Activated CD4-positive, alpha-beta T cell treated with anti-CD3 and anti-CD28 coated beads, Interleukin-2, amount 50 U/mL, for 1 hour (primary cell): ENCODE measurements at places on chromosomes 6 and 20.
A peak's percentile ranks its signal among the peaks of the same experiment; 100 is the strongest.

- DNase-seq: no peak
These were observed 402.5 kb downstream of the CD83 start for GRCh38 chr6:14520029-14520428.

GRCh38 chr6:83815631-83816272 is 37.4 kb upstream of the RIPPLY2 start:
- no peak for DNase-seq

GRCh38 chr6:37965964-37966676 is 146.6 kb downstream of the ZFAND3 start:
- DNase-seq: no peak

- no peak for DNase-seq
These were observed 86.7 kb downstream of the KIF16B start for GRCh38 chr20:16486532-16486931.

- no peak for DNase-seq
These were observed 37.2 kb upstream of the TFB1M start for GRCh38 chr6:155351273-155352129.

GRCh38 chr20:33696448-33696847 is 10.3 kb upstream of the E2F1 start:
- DNase-seq: no peak

DNA sequence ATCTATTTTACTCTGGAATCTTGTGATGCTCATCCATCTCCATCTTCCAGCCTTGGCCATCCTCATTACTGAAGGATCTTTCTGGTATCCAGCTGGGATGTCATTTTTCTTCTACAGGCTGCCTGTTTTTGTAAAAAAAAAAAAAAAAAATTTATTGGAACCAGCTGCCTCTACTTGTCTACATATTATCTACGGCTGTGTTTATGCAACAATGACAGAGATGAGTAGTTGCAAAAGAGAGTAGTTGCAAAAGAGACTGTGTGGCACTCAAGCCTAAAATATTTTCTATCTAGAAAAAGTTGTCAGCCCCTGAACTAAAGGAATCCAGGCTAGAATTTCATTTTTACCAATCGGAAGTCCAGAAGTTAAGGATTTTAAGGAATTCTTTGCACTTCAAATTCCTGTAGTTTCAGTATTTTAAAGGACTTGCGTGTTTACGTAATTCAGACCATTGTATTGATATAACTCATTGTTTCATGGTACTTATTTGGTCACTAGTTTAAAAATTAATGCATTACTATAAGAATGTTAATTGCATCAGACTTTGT is 38.6 kb upstream of the PLCG1 start:
- no peak for DNase-seq

- no peak for DNase-seq
These were observed 74.4 kb downstream of the DOK5 start for GRCh38 chr20:54549658-54550326.

GRCh38 chr6:70636596-70636995 is 31.1 kb upstream of the SMAP1 start:
- no peak for DNase-seq

DNA sequence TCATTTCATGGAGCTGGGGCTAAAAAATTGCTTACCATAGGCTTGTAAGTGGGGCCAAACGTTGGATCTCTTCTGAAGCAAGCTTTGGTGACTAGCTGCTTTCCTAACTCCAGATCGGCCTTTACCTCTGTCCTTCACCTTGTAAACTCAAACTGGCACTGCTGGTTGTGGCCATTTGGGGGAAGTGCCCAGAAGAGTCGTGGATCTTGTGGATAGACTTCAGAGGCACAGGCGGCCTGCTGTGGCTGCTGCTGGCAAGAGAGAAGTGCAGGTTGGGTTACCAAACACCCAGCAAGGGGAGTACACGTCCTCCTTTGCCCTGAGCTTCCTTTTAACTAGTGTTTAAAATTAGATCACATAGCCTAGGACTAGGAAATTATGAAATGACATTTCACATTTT is 36.8 kb upstream of the KLHL31 start:
- no peak for DNase-seq

- no peak for DNase-seq
These were observed 102.3 kb upstream of the JARID2 start for GRCh38 chr6:15143540-15143939.

DNA sequence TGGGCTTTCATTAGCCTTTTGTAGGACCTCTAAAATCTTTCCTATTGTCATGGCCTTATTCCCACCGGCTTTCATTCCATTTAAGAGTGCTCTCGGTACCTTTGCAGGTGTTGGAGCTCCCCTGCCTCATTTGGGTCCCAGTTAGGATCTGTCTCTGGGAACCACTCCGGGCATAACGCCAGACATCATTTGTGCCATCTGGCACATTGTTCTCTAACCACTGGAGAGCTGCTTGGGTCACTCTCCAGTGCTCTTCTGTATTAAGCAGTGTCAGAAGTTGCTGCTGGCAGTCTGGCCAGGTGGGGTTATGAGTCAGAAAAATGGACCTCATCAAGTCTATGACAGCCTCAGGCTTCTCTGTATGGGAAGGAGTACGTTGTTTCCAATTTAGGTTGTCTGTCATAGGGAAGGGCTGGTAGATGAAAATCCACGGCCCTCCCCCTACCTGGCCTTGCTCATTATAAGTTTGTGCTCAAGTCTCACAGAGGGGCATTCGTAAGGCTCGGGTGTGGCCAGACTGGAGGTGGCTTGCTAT is 62.9 kb upstream of the MOCS1 start:
- no peak for DNase-seq

- no peak for DNase-seq
These were observed 7.6 kb downstream of the GSS start for GRCh38 chr20:34948030-34948429.

DNA sequence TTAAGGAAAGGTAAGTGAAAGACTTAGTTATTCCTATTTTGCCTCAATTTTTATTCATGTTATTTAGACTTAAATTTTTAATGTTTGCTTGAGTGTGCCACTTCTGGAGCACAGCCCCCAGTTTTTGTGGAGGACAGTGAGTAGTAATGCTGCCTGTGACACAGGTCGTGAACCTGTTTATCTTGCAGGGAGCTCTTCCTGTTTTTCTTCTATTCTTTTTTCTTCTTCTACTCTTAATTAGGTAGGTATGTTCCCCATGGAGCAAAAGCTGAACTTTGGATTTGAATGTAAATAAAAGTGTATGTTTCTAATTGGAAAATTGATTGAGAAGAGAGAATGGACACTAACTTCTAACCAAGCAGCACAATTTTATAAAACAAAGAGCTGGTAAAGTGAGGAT is 12.3 kb downstream of the SMPDL3A start:
- DNase-seq: no peak

DNA sequence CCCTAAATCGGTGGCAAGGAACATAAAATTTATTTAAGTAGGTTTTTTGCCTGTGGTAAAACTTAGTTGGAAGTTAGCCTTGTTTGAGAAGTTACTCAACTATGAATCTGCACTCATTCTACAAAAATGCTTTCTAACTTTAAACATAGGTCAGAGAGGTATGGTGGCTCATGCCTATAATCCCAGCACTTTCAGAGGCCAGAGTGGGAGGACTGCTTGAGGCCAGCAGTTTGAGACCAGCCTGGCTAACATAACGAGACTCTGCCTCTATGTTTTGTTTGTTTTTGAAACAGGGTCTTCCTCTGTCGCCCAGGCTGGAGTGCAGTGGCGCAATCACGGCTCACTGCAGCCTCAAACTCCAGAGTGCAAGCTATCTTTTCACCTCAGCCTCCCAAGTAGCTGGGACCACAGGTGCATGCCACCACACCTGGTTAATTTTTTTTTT is 16.2 kb downstream of the USP49 start:
- DNase-seq: no peak

DNA sequence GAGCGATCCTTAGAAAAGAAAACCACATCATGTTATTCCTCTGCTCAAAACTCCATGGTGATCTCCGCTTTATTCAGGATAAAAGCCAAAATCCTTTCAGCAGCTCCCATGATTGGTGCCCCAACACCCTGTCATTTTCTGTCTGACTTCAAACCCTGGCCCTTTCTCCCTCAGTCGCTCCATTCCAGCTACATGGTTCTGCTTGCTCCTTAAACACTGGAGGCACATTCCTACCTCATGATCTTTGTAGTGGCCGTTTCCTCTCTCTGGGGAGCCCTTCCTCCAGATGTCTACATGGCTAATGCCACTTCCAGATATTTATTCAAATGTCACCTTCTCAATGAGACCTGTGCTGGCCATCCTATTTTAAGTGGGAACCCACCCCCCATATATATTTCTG is 100.8 kb downstream of the CAP2 start:
- DNase-seq: no peak

DNA sequence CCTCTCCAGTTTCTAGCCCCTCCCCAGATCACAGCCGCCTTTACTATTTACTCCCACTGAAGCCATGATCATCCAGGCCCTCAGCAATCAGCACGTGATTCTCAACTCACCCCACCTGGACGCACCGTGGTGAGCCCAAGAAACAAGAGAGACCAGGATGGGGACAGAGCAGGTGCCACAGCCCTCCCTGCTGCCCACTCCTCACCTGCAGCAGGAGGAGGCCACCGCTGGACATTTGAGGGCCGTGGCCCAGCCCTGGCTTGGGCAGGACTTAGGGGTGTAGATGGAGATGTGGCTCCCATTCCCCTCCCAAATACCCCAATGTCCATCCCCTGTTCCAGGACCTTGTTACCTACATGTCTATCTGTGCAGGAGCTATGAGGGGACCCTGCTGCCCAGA is 20.3 kb downstream of the HLA-F start:
- DNase-seq: no peak

GRCh38 chr6:4615891-4616290 is 160.3 kb upstream of the CDYL start:
- no peak for DNase-seq

DNA sequence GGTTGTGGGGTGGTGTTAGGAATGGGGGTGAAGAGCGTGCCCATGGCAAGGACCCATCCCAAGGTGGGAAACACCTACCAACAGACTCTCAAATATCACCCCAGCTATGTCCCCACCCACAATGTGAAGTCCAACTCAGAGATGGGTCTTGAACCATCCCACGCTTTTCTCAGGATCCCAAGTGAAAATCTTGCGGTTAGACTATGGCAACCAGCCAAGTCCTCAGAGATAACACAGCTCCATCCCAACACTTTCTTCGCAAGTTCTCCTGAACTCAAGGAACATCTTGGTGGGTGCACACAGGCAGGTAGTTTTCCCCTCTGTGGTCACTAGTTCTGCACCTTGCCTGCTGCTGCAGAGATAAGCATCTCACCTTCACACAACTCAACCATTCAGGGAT is 116.0 kb downstream of the CDC5L start:
- DNase-seq: no peak

GRCh38 chr6:143773506-143774150 is 69.5 kb upstream of the LTV1 start:
- no peak for DNase-seq

DNA sequence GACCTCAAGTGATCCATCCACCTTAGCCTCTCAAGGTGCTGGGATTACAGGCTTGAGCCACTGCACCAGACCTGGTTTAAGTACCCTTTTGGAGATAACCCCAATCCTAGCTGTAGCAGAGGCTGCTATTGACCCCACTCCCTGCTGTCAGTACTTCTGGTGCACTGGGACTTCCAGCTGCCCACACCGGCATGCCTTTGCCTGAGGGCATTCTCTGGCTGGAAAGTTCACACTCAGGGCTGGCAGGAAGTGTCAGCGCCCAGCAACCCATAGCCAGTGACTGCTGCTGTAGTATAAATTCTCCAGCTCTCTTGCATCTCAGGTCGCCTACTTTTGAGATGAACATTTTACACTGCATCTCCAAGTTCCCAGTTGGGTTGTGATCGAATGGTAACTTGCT is 75.3 kb downstream of the UTRN start:
- DNase-seq: no peak

- no peak for DNase-seq
These were observed 609.0 kb downstream of the DHX35 start for GRCh38 chr20:39571171-39571570.

DNA sequence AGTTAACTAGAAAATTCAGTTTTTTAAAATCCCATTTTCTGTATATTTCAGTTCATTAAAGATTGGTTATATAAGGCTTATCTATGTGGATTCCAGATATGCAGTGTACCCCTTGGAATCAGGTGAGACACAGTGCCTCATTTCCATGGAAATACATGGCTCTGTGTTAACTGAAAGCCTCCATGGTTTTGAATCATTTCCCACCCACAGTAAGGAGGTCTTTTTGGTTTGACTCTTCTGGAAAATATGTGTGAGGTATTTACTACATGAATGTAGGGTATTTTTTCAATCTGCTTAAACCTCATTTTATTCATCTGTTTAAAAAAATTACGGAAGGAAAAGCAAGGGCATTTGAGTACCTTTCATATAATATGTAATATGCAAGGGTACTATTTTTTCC is 25.5 kb downstream of the RNF144B start:
- DNase-seq: no peak

GRCh38 chr20:17317341-17317740 is 90.5 kb downstream of the PCSK2 start:
- no peak for DNase-seq

GRCh38 chr20:11917663-11918062 is at the start of gene BTBD3:
Gene BTBD3 (plus strand): TSS chr20:11917893. CDS start chr20:11918276, 383 bp downstream.
- DNase-seq: no peak

DNA sequence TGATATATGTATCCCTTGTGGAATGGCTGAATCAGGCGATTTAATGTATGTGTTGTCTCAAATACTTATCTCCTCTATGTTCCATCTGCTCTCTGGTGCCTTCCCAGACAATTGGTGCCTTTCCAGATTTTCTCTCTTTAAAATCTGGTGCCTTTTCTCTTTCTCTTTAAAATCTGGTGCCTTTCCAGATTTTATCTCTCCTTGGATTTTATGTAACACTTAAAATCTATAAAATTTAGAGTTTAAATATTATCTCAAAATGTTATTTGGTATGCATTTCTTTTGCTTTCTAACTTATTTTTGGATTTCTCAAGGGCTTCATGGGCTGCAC is 116.3 kb downstream of the KIF13A start:
- no peak for DNase-seq

DNA sequence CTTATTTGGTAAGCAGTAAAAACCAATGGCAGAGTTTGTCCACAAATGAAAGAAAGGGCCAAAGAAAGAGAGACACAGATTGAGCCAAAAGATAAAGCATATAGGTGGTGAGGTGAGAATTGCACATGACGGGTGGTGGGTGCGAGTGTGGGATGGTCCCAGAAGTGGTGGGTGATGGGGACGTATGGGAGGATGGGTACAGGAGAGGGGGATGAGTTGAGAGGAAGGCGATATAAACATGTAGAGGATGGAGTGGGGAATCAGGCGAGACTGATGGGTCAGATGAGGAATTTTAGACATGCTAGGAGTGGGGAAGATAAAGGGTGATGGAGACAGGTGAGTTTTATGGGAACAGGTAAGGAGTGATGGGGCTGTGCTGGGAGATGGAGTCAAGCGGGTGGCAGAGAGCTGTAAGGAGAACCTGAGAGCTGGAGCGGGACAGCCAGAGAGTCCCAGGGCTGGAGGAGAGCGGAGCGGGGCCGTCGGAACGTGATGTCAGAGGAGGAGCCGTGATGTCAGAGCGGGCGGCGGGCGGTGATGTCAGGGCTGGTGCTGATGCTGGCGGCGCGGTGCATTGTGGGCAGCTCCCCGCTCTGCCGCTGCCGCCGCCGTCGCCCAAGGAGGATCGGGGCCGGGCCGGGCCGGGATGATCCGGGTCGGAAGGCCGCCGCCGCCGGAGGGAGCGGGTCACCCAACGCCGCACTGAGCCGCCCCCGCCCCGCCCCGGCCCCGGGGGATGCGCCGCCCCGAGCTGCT is at the start of gene TTBK1:
TTBK1 (plus strand) TSS at position 574 of the 756 bp plus-strand sequence. CDS start 3,180 bp downstream, outside the sequence.
- DNase-seq: peak; percentile 30

- no peak for DNase-seq
These were observed 39.1 kb downstream of the FAM120B start for GRCh38 chr6:170345662-170346061.

- DNase-seq: no peak
These were observed 3.0 kb upstream of the CST11 start for GRCh38 chr20:23455639-23456038.
